Suppressor macrophage treated with lipopolysaccharide for 4 hours (primary cell): ENCODE measurements at places on chromosomes 6 and 20.

DNA sequence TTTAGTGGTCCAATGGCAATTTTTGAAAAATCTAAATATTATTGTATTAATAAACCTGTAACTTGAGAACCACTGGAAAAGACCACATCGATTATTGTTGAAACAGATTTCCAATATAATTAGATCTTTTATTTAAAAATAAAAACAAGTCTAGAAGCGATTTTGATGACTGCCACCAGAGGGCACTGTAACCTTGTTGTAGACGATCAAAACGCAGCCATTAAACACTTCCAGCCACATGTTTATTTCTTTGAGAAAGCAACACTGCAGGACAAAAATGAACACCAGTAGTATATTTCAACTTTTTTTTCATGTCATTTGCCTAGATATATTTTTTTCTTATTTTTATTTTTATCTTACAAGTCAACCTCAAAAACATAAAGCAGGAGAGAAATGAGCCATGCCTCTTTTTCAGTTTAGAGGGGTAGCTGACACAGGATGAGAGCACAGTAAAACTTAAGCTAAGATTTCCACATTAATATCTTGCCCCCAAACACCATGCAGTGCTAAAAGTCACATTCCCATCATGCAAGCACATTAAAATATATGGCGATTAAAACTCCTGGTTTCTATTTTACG is 115.4 kb downstream of the OPRM1 start:
- peak; percentile 86 for DNase-seq

- DNase-seq: peak; percentile 58
Measured at GRCh38 chr6:138004430-138005287, 102.6 kb downstream of the PERP start.

DNA sequence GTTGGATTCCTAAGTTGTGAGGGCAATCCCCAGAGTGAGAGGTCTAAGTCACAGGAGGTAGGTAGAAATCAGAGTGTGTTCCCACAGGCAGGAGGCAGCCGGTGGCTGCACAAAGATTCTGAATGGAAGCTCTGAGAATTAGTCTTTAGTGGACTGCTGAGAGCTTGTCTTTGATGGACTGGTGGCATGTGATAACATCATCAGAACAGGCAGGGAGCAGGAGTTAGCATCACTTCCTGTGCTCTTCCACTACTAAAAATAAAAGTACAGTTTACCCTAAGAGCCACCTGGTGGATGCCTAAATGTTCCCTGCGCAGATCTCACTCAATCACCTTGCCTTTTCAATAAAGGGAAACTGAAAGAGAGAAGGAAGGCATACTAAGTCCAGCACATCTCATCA is 294.6 kb upstream of the POU3F2 start:
- DNase-seq: no peak

DNA sequence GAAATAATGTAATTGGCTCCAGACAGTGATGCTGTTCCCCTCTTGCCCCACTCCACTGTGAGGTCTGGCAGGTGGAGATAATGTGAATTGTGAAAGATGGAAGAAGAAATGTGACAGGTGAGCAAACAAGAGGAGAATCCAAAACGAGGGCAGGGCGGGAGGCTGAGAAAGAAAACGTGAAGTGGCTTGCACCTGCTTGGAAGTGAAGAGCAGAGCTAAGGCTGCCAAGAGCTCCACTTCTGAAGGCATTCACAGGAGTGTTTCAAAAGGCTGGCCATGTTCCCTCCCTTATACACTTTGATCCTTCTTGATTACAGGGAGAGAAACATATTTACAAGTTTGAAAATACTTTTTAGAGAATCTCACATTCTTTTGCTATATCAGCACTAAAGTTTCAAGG is 359.4 kb downstream of the EPHA7 start:
- DNase-seq: no peak

DNA sequence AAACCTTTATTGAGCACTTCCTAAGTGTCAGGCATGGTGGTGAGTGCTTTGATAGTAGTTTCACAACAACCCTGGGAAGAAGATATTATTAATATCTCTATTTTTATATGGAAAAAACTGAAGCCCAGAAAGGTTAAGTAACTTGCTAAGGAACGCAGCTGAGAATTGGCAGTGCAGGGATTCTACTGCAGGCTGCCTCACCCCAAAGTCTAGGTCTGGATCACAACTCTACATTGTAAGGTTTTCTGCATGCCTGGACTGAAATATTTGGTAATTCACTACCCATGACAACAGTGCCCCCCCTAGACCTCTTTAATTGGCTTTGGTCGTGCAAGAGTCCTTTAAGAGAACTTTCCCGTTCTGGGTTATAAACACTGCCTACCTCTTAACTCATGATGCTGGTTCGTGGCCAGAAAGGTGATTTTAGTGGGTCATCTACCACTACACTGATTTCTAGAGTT is 67.1 kb upstream of the KCNQ5 start:
- DNase-seq: no peak

DNA sequence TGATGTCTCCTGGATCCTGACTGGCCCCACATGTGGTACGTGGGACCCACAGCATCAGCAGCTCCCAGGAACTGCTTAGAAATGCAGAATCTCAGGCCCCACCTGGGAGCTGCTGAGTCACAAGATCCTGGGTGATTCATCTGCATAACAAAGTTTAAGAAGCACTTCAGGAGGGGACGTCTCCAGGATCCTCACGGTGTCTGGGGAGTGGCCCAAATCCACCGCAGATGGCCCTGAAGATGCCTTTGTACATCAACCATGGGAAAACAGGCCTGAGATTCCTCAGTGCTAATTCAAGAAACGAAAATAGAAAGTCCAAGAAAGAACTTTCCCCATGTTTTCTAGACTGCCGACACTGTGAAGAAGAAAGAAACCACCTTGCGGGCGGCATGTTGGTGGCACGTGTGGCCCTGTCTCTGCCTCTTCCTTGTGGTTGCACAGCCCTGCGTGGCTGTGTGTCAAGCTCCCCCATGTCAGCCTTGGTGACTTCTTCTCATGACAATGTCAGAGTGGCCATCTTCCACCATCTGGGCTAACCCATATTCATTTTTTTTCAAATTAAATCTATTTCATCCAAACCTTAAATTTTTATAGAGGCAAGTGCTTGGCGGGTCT is 26.1 kb downstream of the RRBP1 start:
- no peak for DNase-seq

DNA sequence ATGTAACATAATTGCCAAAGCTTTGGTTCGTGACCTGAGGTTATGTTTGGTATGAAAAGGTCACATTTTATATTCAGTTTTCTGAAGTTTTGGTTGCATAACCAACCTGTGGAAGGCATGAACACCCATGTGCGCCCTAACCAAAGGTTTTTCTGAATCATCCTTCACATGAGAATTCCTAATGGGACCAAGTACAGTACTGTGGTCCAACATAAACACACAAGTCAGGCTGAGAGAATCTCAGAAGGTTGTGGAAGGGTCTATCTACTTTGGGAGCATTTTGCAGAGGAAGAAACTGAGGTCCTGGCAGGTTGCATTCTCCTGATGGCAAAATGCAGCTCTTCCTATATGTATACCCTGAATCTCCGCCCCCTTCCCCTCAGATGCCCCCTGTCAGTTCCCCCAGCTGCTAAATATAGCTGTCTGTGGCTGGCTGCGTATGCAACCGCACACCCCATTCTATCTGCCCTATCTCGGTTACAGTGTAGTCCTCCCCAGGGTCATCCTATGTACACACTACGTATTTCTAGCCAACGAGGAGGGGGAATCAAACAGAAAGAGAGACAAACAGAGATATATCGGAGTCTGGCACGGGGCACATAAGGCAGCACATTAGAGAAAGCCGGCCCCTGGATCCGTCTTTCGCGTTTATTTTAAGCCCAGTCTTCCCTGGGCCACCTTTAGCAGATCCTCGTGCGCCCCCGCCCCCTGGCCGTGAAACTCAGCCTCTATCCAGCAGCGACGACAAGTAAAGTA is 547 bp upstream of the ESR1 start:
- DNase-seq: no peak

DNA sequence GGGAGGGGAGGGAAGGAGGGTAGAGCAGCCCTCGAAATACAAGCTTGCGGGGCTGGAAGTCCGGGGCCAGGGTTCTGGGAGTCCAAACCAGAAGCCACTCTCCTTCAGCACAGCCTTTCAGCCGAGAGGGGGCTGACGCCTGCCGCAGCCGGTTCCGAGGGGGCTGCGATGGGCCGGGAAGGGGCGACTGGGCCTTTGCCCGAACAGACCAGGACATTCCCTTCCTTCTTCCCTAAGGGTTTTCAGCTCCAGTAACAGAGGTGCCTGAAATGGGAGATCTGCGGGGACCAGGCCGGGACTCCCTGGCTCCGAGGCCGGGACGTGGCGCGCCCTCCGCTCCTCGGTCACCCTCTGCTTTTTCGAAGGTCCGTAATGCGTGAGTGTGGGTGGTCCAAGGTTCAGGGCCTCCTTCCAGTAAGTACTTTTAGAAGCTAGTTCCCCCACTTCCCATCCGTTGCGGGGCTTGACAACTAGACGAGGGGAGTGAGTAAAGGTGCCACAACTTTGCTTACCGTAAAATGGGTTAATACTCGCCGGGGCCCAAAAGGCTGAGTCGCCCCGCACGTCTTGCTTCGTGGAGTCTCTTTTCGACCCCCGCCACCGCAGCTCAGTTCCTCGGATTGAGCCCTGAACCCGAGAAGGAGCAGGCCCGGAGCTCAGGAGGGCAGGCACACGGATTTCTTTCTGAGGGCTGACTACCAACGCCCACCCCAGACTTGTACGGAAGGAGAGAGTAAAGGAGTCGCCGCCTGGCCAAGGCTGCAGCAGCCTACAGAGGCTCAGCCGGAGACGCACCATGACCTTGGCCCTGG is 2.9 kb upstream of the OLIG3 start:
- DNase-seq: no peak

GRCh38 chr6:97524811-97525210 is 241.8 kb upstream of the MMS22L start:
- no peak for DNase-seq

DNA sequence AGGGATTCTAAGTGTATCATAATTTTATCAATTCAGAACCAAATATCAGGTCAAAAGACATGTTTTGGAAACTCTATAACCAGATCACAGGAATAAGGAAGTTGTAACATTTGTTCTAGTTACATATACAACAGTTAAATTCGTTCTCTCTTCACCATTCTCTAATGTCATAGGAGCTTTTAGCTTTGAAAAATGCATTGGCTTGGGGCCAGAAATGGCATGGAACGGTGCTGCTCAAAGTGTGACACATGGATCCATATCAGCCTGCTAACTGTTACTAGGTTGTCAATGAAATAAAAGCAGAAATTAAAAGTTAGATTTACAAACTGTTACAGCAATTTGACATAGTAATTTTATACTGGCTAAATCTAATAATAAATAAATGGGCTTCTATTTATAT is 120.3 kb downstream of the LCA5 start:
- no peak for DNase-seq

DNA sequence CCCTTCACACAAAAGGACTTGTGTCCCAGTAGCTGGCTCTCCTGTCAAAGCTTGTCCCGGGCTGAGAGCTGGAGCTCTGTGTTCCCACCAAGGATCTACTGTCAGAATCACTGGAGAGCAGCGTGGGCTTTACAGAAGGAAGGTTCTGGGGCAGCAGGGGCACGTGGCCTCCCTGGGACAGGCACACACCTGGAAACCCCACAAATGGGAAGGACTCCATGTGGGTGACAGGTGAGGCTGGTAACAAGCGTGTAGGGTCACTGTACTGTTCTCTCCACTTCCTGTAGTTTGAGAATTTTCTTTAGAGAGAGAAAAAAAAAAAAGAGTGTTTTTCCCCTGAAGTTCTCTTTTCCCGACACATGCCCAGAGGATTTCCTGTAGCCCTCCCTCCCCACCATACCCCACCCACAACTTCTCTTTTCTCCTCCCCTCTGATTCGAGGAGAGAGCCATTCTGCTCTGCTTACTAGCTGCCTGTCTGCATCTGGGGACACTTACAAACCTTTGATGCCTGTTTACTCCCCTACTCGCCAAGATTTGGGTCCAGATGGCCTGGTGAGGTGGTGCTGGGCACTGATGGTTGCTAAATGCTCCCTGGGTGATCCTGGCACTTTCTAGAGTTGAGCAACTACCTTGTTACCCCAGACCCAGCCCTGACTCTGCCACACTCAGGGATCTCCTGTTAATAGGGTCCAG is 84.1 kb upstream of the SIRPA start:
- peak; percentile 65 for DNase-seq

DNA sequence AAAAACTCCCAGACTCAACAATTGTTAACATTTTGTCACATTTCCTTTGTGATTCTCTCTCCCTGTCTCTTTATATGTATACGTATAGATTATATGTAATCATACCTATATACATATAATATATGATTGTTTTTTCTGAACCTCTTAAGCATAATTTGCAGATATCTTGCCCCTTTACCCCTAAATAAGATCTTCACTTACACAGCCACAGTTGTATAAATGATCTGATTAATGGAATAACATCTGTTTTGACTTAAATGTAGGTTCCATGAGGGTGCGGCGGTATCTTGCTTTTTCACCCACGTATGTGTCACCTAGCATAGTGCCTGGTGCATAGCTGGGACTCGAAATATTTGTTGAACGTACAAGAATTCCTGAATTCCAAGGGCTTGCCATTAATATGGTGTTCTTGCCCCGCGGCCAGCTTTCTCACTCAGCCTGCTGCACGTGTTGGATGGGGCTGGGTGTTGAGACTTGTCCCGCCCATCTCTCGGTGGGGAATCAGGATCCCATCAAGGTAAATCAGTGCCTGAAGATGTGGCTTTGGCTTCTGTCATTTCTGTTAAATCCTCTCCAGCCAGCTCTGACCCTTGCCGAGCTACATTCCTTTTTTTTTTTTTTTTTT is 10.4 kb upstream of the MANBAL start:
- DNase-seq: no peak

DNA sequence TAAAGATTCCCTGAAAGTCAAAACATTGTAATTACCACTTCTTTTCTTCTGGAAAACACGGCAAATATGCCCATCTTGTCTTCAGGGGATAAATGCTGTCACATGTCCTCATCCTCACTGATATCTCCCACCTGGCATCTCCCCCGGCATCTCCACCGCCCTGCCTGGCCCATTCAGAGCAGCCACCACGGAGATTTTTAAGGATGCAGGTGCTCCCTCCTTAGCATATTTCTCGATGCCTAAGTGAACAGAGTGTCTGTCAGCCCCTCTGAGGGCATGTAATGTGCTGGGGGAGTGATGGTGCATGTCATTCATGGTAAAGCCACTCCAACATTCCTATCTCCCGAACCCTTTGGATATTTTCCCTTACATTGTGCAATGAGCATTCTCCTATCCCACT is 215.5 kb downstream of the PREX1 start:
- DNase-seq: no peak

GRCh38 chr20:48180024-48180423 is 394.7 kb upstream of the SULF2 start:
- peak; percentile 5 for DNase-seq
